Activated CD4-positive, alpha-beta memory T cell treated with anti-CD3 and anti-CD28 coated beads, Interleukin-2, amount 10 ng/mL, durations not matched to agents 7 days and 5 days (primary cell): ENCODE measurements at places on chromosomes 12 and 14. TPM values are rescaled to one million over a fixed set of nuclear protein-coding genes. Genes with fewer than 3 reads are reported as not detected.

- no peak for DNase-seq
Measured at GRCh38 chr12:99553461-99553860, 94.1 kb upstream of the GARIN6 start.

- no peak for DNase-seq
Measured at GRCh38 chr14:37114002-37114401, 58.4 kb downstream of the SLC25A21 start.

The AKAP5 gene
- total RNA-seq = 0.88 TPM

DNA sequence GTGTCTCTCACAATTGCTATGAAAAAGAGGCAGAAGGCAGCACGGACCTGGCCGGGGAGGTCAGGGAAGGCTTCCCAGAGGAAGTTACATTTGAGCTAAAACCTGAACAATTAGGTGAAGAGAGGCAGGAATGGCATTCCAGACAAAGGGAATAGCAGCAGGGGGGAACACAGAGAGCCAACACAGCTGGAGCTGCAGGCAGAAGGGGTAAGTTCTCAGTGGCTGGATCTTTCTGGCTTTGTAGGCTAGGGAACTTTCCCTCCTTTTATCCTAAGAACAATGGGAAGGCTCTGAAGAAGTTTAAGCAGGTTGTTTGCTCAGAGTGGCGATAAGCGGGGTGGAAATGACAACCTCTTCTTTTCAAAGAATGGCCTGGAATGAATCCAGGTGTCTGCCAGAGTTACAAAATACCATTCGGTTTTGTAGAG, 100.0 kb downstream of the PRIMA1 start:
- no peak for DNase-seq

GRCh38 chr12:6316921-6317692, 6.6 kb downstream of the PLEKHG6 start:
- no peak for DNase-seq

GRCh38 chr12:43378448-43378847, 173.6 kb downstream of the ADAMTS20 start:
- DNase-seq = no peak

DNA sequence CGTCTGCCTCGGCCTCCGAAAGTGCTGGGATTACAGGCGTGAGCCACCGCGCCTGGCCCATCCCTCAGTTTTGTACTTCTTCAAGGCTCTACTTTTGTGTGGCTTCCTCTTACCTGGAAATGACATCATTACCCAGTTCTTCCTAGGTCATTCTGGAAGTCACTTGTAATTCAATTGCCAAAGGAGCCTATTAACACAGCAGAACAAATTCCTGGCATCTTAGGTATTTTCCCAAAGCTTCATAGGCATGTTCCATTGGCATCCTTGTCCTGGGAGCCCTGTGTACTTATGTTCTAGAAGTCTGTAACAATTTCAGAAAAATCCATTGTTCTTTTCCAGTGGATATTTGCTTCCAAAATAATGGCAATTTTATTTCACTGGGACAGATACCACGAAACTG, 60.6 kb downstream of the DAAM1 start:
- DNase-seq = no peak

The SGPP1 gene
- total RNA-seq = 20.6 TPM

- no peak for DNase-seq
Measured at GRCh38 chr12:33438851-33439586, 600 bp downstream of the SYT10 start.

DNA sequence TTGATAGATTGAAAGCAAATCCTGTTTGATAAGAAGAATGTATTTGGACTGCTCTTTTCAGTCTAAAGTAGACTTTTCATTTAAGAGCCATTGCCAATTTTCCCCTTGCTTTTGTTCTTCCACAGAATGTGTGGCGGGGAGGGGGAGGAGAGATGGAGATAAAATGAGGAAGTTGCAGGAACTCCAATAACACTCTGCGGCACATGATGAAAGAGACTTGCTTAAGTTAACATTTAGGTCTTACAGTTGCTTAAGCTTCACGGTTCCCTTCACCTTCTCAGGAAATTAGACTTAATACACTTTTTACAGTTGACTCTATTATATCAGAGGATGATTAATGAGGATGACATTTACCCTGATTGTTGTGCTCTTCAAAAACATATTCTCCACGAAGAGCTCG, 537.3 kb downstream of the TMTC2 start:
- DNase-seq = no peak

The CFAP73 gene
- 0.28 TPM for total RNA-seq

The GPN3 gene
- total RNA-seq = 21.6 TPM

GRCh38 chr12:93708952-93709351, 31.8 kb downstream of the CRADD start:
- no peak for DNase-seq

The TSHR gene
- 1.6 TPM for total RNA-seq
